ENCODE measurements at places on chromosomes 6 and 20.

DNA sequence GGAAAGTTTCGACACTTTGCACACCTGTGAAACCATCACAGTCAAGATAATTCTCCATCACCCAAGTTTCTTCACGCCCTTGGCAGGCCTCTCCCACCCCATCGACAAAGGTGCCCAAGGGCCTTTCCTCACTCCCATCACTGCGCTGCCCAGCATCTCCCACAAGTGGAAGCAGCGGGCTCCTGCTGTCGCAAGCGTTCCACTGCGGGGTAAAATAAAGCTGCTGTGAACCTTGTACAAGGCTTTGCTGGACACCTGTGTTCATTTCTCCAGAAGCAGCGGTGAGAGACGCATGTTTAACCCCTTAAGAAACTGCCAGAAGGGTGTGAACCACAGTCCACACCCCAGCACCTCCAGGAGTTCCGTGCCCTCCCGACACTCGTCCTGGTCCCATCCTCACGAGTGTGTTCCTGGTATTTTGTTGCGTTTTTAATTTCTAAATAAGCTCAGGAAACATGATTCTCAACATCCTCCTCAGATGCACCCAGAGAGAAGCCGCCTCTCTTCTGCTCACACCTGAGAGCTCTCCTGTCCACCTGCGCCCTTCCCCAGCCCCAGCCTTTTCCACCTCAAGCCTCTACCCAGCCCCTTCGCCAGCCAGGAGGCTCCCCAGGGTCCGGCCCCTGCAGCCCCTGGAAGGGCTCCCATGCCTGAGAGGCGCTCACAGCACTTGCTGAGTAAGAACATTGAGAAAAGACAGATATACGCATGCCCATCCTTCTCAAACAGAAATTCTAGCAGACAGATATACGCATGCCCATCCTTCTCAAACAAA, 97.5 kb downstream of the TAF4 start:
- no peak for DNase-seq

DNA sequence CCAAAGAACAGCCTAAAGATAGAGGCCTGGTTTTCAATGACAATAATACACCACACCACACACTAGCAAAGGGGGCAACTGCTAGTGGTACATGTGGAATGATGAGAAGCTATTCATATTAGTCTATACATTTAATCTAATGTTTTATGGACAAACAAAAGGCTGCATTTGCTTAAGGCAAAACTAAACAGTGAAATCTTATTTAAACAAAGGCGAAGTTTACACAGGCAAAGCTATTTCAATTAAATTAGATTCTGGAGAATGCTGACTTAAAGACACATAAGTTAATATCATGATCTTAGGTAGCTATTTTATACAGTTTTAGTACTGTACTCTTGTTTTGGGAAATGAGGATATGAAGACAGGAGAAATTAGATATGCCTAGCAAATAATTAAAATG, 53.9 kb upstream of the SIM1 start:
- DNase-seq: no peak

DNA sequence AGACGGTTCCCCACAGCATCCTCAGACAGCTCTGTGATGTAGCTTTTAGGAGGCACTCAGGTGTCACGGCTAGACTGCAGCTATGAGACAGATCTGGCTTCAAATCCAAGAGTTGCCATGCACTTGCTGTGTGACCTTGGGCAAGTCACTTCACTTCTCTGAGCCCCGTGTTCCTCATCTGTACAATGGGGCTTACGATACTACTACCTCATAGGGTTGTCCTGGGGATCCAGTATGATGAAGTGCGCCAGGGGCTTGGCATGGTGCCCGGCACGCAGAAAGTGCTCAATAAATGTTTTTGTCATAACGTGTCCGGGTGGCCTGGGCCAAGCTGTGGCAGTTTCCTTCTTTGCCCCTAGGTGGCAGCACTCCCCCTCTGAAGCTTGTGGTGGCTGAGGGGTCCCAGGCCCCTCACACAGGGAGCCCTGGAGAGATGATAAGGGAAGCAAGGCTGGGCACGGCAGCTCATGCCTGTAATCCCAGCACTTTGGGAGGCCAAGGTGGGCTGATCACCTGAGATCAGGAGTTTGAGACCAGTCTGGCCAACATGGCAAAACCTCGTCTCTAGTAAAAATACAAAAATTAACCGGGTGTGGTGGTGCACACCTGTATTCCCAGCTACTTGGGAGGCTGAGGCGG, 19.1 kb upstream of the CHMP4B start:
- peak; percentile 39 for DNase-seq

DNA sequence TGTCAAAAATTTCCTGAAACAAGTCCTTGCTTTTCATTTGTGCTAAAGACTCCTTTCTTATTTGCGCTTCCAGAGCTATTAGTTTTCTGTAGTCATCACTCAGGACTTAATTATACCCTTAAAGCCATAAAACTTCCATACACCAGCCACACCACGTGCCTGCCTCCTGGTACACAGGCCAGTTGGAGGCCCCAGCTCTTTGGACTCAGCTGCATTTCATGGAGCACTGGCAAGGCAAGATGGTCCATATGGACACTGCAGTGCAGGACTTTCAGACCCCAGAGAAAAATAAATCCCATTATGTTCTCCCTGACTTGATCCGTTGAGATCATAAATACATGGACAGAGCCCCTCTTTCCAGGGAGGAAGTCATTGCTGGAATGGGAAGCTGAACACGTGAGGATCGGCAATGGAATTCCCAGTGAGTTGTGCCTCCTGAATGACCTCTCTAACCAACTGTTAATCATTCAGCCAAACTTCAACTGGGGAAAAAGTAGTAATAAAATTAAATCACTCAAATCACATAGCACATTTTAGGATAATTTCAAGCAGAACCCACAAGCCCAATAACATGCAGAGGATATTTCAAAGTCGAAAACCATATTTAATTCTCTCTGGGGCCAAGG, 173.1 kb downstream of the HACE1 start:
- DNase-seq: no peak

- DNase-seq: no peak
Observed at GRCh38 chr20:19141998-19142397, 70.4 kb upstream of the SLC24A3 start.
